ENCODE measurements at places on chromosomes 2 and 18. TPM values are rescaled to one million over a fixed set of nuclear protein-coding genes. Genes with fewer than 3 reads are reported as not detected.

DNA sequence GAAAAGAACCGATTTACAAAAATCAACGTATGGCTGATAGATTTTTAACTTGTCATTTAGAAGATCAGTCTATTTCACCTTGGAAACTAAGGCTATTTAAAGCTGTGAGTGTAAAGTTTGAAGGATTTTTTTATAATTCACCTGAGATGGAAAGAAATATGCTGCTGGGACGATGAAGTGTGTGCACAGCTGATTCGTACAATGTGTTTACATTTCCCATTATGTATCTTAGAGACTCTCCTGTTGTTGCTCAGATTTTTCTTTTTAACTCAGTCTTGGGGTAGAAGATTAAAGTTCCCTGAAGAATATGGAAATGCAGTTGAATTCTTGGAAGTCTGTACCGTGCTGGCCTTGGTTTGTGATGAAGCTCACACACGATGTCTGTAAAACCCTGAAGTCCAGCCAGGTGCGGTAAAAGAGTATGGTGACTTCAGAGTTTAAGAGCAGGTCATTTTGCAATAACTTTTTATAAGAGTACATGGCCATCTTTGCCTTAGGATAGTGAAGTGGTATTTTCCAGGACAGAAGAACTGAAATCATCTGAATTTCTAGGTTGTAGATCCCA is 250.1 kb downstream of the PRKCE start:
- H3K36me3 ChIP-seq, result no peaks in the 10 kb centered on the region
- peaks cover 24% of the 10 kb centered on the region for H3K4me1 ChIP-seq
- no peaks in the 10 kb centered on the region for H3K27me3 ChIP-seq
- H3K27ac ChIP-seq, result no peak overlapping the region
- no peak overlapping the region for H3K4me3 ChIP-seq

ARHGAP28 gene
- not detected for polyA plus RNA-seq

OSBPL6 gene
- polyA plus RNA-seq, result not detected

GRCh38 chr2:228646061-228646460 is 464.6 kb upstream of the SPHKAP start:
- no peak overlapping the region for H3K4me3 ChIP-seq
- H3K36me3 ChIP-seq, result no peaks in the 10 kb centered on the region
- no peaks in the 10 kb centered on the region for H3K4me1 ChIP-seq
- DNase-seq, result no peak
- no peaks in the 10 kb centered on the region for H3K27me3 ChIP-seq

DNA sequence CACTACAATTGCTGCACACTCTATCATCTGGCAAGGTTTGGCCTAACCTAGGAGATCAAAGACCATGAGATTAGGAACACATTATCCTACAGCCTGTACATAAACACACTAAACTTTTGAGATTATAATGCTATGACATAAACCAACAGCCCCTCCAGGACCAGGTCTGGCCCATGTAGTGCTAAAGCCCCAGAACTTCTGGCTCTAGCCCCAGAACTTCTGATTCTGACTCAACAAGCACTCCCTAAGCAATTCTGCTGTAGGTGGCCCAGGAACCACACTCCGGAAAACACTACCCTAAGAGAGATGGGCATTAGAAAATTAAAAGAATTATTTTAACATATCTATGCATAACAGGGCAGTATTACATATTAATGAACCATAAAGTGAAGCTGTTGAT is 369.5 kb upstream of the LYPD1 start:
- H3K4me3 ChIP-seq, result no peak overlapping the region
- H3K27ac ChIP-seq, result no peak overlapping the region
- H3K27me3 ChIP-seq, result no peaks in the 10 kb centered on the region

EHD3 gene
- 1.4 TPM for polyA plus RNA-seq

SH3RF3 gene
- polyA plus RNA-seq, result 0.25 TPM

GRCh38 chr2:160165081-160165480 is 35.0 kb downstream of the ITGB6 start:
- no peak for DNase-seq
- no peaks in the 10 kb centered on the region for H3K4me1 ChIP-seq
- no peak overlapping the region for H3K27ac ChIP-seq
- no peaks in the 10 kb centered on the region for H3K27me3 ChIP-seq
- H3K36me3 ChIP-seq, result no peaks in the 10 kb centered on the region
- H3K4me3 ChIP-seq, result no peak overlapping the region

DNA sequence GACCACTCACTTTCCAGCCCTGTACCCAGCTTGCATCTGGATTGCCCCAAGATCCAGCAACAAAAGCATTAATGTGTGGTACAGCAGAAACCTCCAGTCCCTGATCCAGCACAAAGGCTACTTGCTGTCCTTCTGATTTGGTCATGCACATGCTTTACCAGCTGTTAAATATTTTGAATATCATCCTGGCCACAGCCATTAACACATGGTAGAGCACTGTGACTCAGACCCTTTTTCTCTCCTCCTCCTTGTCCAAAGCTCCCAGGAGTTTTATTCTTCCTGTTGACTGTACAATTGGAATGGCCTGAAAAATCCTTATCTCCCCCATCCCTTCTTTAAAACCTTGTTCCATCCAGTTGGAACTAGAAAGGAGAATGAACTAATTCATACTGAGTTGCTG is 419.7 kb upstream of the TNP1 start:
- H3K4me3 ChIP-seq, result no peak overlapping the region
- DNase-seq, result no peak
- H3K36me3 ChIP-seq, result no peaks in the 10 kb centered on the region
- no peaks in the 10 kb centered on the region for H3K4me1 ChIP-seq
- H3K27ac ChIP-seq, result no peak overlapping the region

SPR gene
- 7.6 TPM for polyA plus RNA-seq

GRCh38 chr2:161367675-161368074 is 48.4 kb upstream of the TBR1 start:
- no peaks in the 10 kb centered on the region for H3K27me3 ChIP-seq
- H3K36me3 ChIP-seq, result peaks cover 31% of the 10 kb centered on the region
- no peaks in the 10 kb centered on the region for H3K4me1 ChIP-seq

DNA sequence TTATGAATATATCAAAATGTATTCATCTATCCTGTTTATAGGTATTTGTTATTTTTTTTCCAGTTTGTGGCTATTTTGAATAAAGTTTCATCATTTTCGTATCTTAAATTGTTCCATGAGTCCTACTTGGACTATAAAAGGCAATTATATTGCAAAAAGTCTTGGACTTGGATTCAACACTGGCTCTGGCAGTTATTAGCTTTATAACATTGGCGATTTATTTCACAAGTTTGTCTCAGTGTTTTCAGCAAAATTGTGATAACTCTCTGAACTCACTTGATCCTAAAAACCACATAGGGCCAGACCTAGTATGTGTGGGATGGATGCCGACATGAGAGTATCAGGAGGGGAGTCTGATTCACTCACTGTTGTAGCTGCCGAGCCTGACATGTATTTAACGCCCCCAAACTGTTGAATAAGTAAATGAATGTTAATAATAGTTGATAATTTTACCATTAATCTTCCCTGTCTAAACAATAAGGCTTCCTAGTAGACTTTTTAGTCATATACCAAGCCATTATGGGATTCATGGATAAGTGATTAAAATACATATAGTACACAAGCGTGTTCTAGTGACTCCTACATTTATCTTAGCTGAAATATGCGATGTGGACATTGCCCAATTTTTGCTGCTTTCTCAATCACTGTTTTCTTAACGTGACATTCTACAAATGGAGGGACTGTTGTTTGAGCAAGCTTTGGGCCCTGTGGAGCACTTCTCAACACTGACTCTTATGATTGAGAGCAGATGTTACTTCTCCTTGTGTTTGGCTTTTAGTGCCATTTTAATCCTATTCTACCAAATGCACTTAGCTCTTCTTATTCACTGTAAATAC is 907.6 kb downstream of the EPHA4 start:
- no peaks in the 10 kb centered on the region for H3K27me3 ChIP-seq
- H3K36me3 ChIP-seq, result no peaks in the 10 kb centered on the region
- no peak overlapping the region for H3K27ac ChIP-seq
- no peaks in the 10 kb centered on the region for H3K4me1 ChIP-seq
- H3K4me3 ChIP-seq, result no peak overlapping the region

DNA sequence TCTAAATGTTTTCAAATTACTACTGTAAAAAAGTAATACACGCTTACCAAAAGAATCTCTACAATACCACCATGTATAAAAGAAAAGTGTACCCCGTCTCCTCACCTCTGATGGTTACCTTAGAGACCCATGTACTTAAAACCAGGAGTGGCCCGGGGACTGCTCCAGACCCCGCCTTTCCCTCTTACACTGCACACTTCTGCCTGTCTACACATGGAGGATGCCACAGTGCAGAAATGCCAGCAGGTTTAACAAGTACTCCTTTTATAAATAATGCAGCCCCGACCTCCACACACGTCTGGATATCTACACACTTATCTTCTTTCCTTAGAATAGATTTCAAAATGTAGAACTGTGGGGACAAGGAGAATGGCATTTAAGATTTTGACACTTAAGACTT is 5.3 kb downstream of the HDAC4 start:
- peaks cover 4% of the 10 kb centered on the region for H3K4me1 ChIP-seq
- peaks cover 4% of the 10 kb centered on the region for H3K36me3 ChIP-seq
- no peaks in the 10 kb centered on the region for H3K27me3 ChIP-seq

FNDC4 gene
- polyA plus RNA-seq, result not detected

All from CD14-positive monocyte (primary cell).